ENCODE measurements at places on chromosomes 6 and 20.

GRCh38 chr6:38063973-38064372 lies 244.4 kb downstream of the ZFAND3 start:
- no peak for DNase-seq

DNA sequence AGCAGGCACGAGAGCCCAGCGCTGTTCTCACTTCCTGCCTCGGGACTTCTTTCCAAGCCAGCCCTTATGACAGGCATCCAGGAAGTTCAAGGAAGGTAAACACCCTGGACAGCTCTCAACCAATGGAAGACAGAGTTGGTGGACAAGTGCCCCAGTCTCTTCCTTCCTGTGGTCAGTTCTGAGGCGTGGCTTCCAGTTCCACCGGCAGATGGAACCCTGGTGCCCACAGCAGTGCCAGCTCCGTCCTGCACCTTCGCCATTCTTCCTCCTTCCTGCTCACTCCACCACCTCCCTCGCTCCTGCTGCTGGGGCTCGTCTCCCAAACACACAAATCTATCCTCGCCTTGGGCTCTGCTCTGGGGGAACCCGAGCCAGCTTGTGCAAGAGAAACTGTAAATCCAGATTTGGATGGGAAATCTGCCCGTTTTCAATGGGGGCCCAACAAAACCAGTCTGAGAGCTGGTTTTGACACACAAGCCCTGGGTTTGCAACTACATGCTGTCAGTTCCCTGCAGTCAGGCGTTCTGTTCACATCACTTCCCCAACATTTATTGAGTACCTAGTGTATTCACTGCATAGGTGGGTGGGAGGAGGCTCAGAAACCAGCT lies 162.7 kb downstream of the GRM4 start:
- no peak for DNase-seq

- DNase-seq, result no peak
These were observed 238.9 kb downstream of the SLC24A3 start for GRCh38 chr20:19451231-19451922.

DNA sequence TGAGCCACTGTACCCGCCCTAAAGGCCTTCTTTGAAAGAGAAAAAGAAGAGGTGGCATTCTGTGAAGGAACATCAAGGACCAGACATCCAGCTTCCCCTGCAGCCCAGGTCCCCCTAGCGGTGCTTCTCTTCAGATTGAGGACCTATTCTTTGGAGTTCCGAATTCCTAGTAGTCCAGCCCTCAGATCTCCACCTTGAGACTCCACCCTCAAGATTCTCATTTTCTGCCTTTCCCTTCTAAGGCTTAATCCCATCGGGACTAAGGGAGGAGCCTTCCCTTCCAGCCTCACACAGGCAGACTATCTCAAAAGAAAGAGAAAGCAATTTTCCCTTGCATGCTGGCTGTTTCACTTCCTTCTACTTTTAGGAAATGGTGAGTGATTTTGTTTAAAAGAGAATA lies 32.5 kb downstream of the MUC22 start:
- no peak for DNase-seq
